Stimulated activated CD8-positive, alpha-beta memory T cell treated with anti-CD3 and anti-CD28 coated beads, Interleukin-2, amount 100 ng/mL, for 48 hours (primary cell): ENCODE measurements at places on chromosomes 2 and 18.

- DNase-seq = no peak
These were observed 140.8 kb upstream of the SLC35G4 start for GRCh38 chr18:11468617-11469016.

- DNase-seq = no peak
These were observed 179.8 kb downstream of the NEDD4L start for GRCh38 chr18:58223717-58224424.

DNA sequence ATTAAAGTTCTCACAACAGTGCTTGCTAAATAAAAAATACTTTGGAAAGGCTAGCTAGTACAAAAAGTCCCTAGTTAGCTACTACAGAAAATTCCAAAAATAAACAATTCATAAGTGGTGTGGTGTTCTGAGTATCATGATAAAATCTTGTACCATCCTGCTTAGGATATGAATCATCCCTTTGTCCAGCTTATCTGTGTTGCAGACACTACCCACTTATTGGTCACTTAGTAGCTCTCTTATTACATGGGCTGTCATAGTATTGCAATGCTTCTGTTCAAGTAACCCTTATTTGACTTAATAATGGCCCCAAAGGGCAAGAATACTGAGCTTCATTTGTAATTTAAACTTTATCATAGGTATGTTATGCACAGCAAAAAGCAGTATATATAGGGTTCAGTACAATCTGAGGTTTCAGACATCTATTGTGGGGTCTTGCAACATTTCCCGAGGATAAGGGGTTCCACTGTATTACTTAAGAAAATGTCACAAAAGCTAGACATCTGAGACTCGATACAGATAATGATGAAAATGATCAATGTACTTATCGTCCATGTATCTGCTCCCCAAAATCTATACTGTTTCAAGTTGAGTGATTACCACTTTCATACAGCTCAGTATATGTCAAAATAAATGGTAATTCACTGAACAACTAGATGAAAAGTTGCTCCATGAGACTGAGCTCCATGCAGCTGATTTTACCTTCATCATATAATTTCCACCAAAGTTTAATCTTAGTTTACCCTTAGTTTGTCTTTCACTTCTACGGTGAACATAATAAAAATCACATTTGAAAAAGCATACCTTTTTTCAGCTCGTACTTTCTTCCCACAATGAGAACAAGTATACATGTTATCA lies 93.8 kb downstream of the C2orf74 start:
- DNase-seq = no peak

DNA sequence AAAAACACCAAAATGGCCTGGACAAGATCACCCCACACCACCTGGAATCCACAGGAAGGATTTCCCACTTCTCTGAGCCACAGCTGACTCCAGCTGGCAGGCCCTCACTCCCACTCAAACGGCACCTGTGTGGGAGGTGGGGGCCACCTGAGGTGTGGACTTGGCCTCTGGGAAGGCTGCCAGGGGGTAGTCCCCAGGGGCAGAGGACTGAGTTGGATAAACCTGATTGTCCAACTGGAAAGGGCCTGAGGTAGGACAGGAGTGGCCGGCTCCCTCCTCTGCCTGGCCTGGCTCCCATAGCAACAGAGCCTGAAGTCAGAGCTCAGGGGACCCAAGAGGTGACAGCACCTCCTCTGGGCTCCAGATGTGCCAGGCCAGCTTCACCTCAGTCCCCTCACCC lies 300.2 kb downstream of the CELF4 start:
- no peak for DNase-seq

- no peak for DNase-seq
These were observed 98.9 kb upstream of the ATP8B1 start for GRCh38 chr18:57901825-57902589.
